Activated B cell treated with CpG ODN at 0.5 μM for 24 hours (primary cell): ENCODE measurements at places on chromosomes 3 and 15.

GRCh38 chr15:68781766-68782588, 38.7 kb downstream of the ANP32A start:
- no peak for DNase-seq

- DNase-seq, result no peak
These were observed 162.5 kb downstream of the FNDC3B start for GRCh38 chr3:172201870-172202236.

DNA sequence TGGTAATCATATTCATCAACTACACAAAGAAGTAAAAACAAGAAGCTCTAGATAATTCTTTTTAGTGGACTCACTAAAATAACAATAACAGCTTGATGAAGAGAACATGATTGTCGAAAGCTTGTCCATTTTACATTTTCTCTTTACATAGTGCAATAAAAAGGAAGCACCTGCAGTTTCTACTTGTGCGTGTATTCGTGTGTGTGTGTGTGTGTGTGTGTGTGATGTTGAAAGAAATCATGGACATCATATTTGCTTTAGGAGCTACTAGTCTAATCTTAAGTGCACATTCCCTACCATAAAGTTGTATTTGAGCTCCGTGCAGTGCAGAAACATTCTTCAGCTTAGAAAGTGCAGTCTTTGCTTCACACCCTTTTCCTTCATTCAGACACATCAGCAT, 288.8 kb downstream of the ZBTB20 start:
- DNase-seq, result no peak

GRCh38 chr15:77580996-77581682, 51.6 kb downstream of the LINGO1 start:
- no peak for DNase-seq

DNA sequence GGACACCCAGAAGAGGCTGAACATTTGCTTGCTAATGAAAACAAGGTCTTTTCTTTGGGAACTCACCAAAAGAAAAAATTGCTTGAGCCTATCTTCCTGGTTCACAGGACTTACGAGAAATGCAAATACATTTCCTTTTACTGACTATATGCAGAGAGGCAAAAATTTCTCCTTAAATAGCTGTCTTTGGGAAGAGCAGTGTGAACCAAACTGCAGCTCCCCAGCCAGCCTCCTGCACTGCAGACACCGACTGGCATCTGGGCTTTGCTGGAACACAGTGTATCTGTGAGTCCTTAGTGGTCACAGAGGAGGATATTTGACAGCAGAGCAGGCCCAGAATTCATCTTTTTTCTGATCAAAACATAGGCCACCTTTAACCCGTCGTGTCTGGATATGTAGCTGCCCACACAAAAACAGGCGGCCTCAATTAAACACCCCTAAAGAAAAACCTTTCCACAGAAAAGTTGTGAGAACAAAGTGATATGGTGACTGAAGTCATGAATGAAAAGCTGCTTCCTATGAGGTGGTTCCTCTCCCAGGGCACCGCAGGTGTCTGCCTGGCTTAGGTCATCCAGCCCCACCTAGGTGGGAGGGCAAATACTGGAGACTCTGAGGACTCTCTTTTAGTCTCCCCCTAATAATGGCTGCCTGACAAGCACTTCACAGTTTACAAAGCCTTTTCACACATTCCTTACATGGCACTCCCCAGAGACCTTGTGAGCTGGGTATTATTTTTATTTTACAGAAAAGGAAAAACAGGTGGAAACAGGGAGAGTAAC, 46.1 kb upstream of the TMEM158 start:
- DNase-seq, result no peak

- no peak for DNase-seq
These were observed 93.2 kb downstream of the ATP11B start for GRCh38 chr3:182886497-182886896.

DNA sequence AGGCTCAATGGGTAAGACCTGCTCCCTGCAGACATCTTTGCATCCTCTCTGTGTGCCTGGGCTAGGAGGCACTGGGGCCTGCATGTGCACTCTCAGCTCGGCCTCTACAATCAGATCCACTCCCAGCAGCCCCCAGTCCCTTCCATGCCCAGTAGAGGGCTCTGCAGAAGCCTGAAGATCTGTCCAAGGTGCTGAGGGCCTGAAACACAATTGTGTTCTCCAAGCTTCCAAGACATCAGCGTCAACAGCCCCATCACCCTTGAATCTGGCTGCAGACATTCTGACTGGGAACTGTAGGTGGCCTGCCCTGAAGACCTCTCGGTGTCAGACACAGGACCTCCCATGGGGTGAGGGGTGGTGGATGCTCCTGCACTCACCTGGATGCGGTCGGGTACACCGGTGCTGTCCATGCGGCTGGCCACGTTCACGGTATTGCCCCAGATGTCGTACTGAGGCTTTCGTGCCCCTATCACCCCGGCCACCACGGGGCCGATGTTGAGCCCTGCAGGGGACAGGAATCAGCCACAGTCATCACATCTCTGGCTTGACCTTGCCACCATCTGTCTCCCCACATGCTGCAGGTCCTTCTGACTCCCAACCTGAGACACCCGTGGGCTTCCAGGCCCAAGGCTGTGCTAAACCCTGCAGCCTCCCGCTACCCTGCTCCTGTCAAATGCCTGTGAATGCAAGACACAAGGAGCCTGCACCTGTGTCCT, 84.7 kb downstream of the SEC22A start:
- DNase-seq, result no peak

DNA sequence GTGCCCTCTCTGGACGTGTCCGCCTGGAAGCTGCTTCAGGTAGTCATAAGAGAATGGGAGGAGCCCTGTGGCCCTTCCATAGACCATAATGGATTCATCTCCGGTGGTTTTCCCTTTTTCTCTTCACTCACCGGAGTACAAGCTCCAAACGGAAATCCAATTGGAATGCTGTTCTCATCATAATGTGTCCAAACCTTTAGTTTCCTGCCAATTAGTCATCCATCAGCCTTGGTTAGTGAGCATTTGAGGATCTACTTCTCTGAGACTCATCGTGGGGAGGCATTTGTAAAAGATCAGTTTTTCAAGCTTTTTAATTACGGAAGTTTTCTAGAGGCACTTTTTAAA, 34.9 kb downstream of the ABHD2 start:
- DNase-seq, result no peak

GRCh38 chr3:10845001-10845761, 29.2 kb downstream of the SLC6A11 start:
- DNase-seq, result no peak

DNA sequence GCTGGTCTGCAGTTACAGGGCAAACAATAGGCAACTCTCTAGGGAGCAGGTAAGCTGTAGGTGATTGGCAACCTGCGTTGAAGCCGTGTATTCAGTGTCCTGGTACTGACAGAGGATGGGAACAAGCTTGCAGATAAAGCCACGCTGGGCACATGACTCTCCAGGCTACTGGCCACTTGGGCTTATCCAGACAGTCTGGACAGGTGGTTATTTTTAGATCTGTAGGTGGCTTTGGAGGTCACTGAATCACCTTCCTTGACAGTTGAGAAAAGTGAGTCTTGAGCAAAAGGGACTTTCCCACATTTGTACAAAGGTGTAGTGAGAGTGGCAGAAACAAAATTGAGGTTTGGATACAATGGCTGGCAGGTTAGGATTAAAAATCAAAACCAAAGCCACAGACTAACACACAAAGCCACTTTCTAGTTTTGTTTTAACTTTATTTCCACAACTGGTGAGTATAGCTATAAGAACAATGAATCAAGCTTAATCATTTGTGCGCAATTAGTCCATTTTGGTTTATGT, 22.3 kb upstream of the IL1RAP start:
- no peak for DNase-seq

DNA sequence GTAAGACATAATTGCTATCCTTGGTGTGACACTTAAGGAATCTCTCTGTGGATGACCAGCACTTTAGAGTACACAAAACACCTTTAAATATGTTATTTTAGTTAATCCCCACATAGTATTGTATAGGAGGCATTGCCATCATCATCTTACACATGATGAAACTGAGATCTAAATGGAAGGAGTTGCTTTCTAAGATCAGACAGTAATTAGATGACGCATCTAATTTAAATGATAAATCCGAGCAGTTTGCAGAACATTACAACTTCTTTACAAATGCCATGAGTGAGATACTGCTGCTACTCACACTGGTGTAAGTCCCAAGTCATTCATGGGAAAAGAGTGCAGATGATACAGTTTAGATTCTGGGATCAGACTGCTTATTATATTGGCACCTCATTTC, 431.9 kb downstream of the MFSD1 start:
- DNase-seq, result no peak

- DNase-seq, result no peak
These were observed 12.1 kb downstream of the SEMA3F start for GRCh38 chr3:50167069-50167840.

DNA sequence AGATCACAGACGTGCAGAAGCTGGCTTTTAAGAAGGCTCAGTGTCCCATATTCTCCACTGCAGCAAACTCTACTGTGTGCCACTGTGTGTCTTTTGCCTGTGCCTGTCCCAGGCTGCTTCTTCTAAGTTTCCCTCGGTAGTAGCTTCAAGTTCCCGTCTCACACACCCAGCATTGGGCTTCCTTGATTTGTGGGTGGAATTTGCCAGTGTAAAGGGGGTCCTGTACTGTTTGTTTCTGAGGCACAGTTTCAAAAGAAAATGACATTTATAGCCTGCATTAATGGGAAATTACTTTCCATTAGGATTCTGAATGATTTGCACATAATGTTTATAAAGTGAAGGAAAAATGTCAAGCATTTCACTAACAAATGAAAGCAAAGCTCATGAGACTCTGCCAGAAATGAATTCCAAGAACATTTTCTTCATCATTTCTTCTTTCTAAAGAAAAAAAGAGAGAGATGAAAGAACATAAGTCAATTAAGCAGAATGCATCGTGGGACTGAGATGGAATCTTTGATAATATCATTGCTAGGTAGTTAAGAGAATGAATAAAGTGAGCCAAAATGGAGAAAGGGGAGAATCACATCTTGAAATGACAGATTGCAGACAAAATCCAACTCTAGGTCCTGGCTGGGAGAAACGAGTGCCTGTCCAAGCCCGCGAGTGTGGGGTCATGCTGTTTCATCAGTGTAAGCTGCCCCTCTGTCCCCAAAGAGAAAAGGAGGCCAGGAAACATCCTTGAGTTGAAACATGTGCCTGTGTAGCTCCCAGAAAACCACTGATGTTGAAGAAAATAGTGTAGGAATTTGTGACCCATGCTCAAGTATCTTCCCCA, 48.6 kb upstream of the ADAMTSL3 start:
- DNase-seq, result no peak

DNA sequence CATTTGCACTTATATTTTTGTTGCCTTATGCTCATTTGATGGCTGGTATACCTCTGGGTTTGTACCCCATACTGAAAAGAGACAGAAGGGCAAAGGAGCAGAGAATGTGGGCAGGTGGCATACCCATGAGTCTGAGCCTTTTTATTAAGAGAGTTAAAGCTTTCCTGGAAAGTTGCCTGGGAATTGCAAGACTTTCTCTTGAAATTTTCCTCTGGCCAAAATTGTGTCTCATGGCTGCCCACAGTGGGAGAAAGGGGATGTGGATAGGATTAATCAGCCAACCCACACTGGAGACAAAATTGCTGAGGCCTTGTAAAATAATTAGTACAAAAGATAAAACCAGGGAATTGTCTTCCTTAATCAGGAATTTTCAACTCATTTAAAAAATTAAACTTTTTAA, 8.2 kb upstream of the NMD3 start:
- no peak for DNase-seq

DNA sequence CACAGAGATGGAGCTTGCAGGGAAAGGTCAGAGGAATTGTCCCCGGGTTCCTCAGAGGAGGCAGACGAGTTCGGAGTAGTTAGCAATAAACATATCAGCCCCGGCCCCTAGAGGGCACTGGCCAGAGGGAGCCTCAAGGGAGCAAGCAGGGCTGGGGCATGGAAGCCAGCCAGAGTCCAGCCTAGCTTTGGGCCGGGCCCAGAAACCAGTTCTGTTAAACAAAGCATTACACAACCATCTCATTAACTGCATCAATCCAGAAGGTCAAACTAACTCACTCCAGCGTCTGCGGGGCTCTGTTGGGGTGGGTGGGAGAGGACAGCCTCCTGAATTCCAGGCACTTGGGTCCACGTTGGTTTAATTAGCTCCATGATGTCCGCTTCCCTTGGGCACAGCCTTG, 41.0 kb upstream of the IREB2 start:
- no peak for DNase-seq

DNA sequence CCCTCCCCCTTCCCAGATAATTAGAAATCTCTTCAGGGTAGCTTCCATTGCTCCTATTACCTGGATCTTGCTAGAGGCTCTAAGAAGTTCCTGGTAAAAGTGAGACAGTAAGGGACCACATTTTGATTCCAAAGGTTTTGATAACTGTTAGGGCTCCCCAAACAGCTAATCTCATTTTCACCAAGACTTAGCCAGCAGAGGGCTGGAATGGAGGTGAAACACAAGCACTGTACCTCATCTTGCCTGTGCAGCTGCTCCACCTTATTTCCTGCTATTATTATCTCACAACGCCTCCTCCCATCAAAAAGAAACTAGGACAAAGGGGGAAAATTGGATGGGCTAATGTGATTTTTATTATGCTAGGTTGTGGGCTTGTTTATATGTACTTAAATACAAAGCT, 7.3 kb downstream of the SETD5 start:
- DNase-seq, result no peak

GRCh38 chr3:140597792-140598191, 80.1 kb upstream of the TRIM42 start:
- DNase-seq, result no peak

GRCh38 chr3:134212967-134213665, 37.5 kb downstream of the RYK start:
- peak; percentile 73 for DNase-seq

DNA sequence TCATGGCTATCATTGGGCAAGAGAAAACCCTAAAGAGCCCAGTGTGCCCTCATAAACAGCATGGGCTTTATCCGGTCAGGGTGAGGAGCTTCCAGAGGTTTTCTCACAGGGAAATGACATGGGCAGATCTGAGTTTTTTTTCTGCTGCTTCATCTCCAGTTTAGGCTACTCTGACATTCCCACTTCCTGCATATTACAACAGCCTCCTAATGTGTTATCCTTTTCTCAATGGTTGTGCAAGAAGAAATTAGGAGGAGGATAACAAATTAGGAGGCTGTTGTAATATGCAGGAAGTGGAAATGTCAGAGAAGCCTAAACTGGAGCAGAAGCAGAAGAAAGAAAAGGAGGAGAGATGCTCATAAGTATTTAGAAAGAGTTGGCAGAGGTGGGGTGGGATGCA, 175.6 kb downstream of the MTHFS start:
- no peak for DNase-seq

- no peak for DNase-seq
These were observed 377.0 kb downstream of the FOXP1 start for GRCh38 chr3:71206305-71207165.

DNA sequence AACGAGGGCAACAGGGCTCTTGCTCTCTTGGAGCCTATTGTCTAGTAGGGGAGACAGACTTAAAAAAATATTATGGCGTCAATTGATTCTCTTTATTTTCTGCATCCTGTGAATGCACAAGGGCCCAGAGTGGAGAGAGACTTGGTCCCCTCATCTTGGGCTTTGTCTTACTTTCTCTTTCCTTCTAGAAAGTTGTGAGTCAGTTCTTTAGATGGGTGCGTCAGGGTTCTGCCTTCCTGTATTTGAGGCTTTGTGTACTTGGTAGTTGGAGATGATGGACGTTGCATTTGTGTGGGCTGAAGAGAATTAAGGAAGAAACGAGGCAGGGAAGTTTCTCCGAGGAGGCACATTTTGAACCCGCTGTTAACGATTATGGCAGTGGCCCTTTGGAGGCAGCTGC, 52.9 kb downstream of the CACNA1D start:
- DNase-seq, result no peak
